ENCODE measurements at places on chromosomes 1 and 21.

GRCh38 chr1:98025858-98026257 is 105.0 kb upstream of the DPYD start:
- DNase-seq, result no peak

DNA sequence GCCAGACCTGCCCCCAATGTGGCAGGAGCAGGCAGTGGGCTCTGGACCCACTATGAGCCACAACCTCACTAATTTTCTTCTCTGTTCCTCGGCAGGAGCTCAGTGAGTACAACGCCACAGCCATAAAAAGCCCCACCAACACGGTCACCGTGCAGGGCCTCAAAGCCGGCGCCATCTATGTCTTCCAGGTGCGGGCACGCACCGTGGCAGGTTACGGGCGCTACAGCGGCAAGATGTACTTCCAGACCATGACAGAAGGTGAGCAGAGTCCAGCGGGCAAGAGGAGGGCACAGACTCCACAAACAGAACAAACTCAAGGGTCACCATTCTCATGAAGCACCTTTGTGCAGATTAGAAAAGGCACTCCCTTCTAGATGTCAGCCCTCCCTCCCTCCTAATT is 79.9 kb downstream of the LACTBL1 start:
- no peak for DNase-seq

GRCh38 chr1:226976276-226976977 is 36.3 kb downstream of the COQ8A start:
- DNase-seq, result no peak

DNA sequence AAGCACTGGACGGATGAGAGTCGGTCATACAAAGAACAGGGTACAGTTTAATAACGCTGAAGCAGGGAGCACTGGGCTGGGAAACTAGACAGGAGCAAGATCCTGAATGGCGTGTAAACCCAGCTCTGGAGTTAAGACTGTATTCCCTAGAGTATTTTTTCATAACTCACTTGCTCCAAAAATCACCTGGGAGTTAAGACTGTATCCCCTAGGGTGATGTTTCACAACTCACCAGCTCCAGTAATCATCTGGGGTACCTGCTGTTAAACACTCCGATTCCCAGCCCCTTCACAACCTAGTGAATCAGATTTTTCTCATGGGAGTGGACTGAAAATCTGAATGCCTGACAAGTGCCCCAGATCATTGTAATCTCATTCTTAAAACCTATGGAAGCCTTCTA is 123.2 kb downstream of the MAB21L3 start:
- DNase-seq, result no peak

DNA sequence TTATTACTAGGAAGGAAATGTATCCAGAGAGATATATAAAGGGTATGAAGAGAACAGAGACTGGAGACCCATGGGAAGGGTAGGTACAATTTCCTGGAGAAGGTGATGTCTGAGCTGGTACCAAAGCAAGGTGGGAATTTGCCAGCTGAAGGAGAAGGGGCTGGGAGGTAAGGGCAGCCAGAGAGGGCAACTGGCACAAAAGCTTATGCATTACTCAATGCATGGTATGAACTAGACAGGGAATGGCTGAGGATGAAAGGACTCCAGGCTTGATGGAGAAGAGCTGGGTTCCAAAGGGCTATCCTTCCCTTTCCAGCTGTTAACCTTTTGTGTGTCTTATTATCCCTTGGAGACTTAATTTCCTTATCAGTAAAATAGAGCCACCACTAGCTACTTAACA is 113.6 kb upstream of the GADD45A start:
- DNase-seq, result no peak
